T-helper 2 cell (primary cell): ENCODE measurements at places on chromosomes 16 and 17.

GRCh38 chr17:2174014-2174413 lies 119.1 kb downstream of the HIC1 start:
- no peak for DNase-seq

GRCh38 chr17:45929344-45929743 lies 35.0 kb downstream of the MAPT start:
- no peak for DNase-seq

GRCh38 chr16:66271074-66272060 lies 95.1 kb upstream of the CDH5 start:
- no peak for DNase-seq

DNA sequence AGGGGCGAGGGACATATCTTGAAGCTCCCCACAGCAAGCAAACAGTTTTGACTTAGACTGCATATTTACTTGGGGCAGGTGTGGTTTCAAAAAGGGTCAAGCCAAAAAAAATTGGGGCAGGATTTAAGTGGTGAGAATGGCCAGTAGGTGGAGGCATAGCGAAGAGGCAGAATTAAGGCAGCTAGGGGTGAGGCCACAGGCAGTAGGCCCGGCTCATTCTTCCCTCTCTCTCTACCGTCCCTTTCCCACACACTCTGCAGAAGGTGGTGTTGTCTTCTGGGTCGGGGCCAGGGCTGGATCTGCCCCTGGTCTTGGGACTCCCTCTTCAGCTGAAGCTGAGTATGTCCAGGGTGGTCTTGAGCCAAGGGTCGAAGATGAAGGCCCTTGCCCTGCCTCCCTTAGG lies 2.6 kb downstream of the SHBG start:
- no peak for DNase-seq

- no peak for DNase-seq
Observed at GRCh38 chr16:57571098-57571497, 28.7 kb downstream of the ADGRG5 start.

DNA sequence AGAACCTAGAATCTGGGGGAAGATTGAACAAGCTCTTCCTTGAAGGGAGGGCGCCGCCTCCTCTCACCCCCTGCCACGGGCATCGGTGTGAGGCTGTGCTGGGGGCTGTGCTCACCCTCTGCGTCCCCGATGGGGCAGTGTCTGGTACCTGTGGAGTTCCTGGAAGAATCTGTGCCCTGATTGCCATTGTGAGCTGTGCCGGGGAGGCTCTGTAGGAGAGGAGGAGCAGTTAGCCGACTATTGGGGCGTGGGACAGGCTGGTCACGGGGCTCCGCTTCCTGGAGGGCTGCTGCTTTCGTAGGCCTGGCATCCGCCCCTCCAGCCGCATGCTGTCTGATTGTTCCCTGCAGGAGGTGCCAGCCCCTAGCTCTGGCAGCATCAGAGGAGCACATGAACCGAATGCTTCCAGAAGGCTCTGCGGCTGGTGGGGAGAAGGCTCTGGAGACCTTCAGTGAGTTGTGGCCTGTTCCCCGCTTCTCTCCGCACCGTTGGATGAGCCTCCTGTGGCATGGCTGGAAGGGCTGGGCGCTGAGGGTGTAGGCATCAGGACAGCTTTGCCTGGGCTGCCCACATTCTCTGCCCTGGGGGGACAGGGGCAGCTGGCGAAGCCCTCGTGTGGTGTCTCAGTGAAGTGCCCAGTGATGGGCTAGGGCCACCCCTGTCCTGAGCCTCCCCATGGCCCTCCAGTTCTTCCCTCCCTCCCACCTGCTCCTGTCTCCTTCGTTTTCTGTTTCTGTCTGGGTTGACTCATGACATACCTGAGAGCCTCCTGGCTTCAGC lies 86.9 kb downstream of the SEC14L1 start:
- DNase-seq, result no peak

- DNase-seq, result no peak
Observed at GRCh38 chr16:12681653-12682052, 122.0 kb downstream of the CPPED1 start.

GRCh38 chr17:3959295-3959899 lies 4.8 kb downstream of the ATP2A3 start:
- no peak for DNase-seq

- no peak for DNase-seq
Observed at GRCh38 chr17:42087736-42088705, 10.3 kb downstream of the ZNF385C start.

- no peak for DNase-seq
Observed at GRCh38 chr17:6756425-6757031, 682 bp downstream of the XAF1 start.

DNA sequence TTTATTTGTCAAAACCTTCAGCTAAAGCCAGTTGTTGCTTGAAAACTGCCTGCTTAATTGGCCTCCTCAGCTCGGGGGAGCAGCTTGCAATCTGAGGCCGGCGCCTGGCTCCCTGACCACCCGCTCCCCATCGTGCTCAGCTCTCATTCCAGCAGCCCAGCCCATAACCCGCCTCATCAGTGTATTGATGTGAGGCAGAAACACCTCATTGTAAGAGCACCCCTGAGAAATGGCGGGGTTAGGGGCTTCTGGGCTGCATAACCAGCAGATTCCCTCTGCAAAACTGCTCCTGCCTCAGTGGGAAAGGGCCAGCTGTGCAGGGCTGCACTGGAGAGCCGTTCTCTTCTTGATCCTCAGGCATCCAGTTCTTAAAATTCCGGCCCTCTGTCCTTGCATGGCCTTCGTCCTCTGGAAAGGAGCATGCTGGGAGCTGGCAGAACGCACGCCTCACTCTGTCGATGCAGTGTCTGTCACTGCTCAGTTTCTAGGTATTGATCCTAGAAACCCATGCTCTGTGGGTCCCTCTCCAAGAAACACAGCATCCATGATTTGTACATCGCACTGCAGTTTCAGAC lies 113.8 kb upstream of the CHMP6 start:
- DNase-seq, result no peak

DNA sequence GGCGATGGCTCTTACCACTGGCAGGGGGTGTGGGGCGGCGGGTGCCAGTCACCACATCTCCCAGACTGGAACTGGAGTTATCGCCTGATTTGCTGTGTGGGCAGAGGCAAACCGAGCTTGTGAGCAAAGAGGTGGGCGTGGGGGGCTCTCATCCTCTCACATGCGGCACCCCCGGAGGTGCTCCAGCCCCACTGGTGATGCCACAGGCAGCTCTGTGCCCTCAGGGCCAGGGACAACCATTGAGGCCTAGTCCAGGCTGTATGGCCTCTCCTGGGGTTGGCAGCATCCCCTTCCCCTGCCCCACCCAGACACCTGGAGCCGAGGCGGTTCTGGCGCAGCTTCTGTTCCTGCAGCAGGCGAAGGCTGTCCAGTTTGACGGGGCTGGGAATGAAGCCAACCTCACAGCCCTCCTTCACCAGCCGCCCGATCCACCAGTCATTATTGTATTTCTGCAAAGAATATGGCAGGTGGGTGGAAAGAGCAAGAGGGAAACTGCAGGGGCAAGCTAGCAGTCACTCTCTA lies 10.9 kb downstream of the CACNB1 start:
- no peak for DNase-seq

DNA sequence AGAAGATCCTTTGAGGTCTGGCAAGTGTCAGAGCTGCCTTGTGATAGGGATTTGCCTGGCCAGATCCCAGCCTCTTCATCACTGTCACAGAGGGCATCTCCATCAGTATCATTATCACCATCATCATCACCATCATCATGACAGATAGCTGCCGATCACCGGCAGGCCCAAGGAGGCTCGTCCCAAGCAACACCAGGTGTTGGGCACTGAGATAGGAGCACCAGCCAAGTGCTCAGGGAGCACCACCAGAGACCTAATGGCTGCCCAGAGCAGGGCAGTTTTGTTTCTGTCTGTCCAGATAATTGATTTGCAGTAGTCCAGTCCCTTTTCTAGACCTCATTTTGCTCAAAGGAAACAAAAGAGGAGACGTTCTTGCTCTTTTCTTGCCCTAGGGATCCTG lies 25.0 kb downstream of the HNF1B start:
- DNase-seq, result no peak

GRCh38 chr17:59746849-59747445 lies 39.5 kb downstream of the VMP1 start:
- DNase-seq, result no peak

DNA sequence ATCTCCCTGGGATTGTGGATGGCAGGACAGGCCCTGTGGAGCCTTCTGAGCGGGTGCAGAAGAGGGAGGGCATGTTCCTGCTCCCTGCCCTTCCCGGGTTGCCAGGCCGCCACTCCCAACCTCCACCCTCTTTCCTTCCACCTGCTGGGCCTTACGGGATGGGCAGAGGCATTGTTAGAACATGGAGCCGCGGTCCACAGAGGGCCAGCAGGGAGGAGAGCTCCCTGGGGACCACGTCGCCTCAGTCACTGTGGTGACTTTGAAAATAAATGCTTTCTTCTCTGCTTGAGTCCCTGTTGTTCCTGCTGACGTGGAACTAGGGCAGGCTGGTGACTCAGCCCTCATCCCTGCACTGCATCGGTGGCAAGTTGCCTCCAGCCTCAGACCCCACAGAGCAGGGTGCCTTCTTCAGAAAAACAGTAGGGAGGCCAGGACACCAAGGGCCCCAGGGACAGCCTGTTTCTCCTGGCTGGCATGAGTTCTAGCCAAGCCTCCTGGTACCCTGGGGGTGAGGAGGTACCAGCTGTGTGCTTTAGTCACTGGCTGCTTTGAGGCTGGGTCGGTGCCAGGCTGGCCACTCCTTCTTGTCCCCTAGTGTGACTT lies 224.9 kb downstream of the SEC14L1 start:
- DNase-seq, result no peak

DNA sequence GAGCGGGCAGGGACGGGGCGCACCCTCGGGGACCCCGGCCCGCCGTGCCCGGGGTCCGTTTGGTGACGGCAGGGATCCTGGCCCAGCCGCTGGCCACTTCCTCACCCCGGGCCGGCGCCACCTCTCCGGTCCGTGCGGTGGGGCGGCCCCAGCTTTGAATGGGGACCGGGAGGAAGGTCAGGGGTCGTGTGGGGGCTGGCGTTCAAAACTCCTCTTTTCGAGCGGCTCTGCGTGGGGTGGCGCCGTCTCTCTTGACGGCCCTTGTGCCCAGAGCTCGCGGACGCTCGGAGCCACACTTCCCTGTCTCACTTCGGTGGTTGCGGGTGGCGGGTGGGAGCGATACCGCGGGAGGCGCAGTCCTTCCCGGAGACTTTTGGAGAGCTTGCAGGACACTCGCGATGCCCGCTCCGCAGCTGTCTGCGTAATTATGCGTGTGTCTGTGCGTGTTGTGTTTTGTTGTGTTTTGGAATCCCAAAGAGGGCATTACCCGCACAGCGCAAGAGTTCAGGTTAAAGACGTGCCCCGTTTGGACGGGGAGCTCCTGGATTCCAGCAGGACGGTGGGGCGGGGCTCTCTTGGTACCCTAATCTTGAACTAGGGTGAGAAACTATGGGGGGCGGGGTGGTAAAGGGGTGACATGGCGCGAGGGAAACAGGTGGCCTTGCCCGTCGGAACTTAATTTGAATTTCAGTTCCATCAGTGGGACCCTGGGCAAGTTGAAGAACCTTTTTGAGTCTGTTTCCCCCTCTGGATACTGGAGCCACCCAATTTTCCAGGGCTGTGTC lies 637 bp downstream of the PLCG2 start:
- no peak for DNase-seq

- DNase-seq, result no peak
Observed at GRCh38 chr17:17833658-17834357, 3.0 kb downstream of the SREBF1 start.

DNA sequence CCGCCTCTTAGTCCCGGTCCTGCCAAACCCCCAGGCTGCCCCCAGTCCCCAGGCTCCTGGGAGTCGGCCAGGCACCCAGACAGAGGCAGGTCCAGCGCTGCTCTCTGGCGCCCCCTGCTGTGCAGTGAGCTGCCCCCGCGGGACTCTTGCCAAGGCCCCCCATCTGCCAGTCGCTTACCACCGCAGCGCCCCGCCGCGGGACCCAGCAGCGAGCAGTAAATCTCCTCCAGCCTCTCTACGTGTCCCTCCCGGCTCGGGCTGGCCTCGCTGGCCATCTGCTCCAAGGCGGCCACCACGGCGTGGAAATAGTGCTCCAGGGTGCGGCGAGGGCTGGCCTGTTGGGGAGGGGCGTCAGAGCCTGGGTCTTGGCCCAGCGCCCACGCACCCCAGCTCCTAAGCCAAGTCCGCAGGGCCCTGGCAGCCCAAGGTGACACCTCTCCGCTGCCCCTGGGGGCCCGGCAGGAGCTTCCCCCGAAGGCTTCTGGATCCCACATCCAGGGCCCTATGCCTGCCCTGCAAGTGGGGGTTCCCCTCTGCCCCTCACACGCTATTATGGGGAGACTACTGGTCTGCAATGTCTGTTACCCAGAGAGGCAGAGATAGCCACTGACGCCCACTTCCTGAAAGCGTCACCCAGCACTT lies 33.7 kb upstream of the MFSD6L start:
- no peak for DNase-seq

DNA sequence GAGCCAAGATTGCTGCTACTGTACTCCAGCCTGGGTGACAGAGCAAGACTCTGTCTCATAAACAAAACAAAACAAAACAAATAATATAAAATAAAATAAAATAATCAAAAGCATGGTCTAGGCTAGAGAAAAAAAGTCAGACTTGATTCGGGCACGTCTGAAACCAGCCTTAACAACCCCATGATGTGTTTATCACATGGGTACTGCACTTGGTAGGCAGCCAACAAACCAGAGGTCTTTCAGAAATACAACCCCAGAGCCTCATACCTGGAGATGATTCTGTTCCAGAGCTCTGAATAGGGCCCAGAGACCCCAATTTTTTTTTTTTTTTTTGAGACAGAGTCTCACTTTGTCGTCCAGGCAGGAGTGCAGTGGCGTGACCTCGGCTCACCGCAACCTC lies 9.6 kb upstream of the HAPSTR1 start:
- no peak for DNase-seq

DNA sequence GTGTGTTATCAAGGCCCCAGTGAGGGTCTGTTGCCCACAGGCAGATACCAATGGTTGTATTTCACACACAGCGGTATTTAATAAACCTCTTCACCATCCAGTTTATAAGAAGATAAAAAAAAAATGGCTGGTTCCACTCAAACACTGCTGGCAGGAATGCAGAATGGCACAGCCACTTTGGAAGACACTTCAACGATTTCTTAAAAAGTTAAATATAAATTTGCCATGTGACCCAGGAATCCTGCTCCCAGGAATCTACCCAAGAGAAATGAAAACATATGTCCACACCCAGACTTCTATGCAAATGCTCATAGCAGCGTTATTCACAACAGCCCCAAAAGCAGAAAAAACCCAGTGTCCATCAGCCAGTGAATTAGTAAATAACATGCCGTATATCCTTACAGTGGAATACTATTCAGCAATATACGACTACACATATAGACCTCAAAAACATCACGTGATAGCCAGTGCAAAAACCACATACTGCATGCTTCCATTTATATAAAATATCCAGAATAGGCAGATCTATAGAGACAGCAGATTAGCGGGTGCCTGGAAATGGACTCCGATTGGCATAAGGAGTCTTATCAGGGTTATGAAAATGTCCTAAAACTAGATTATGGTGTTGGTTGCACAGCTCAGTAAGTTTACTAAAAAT lies 38.7 kb downstream of the XYLT1 start:
- no peak for DNase-seq

DNA sequence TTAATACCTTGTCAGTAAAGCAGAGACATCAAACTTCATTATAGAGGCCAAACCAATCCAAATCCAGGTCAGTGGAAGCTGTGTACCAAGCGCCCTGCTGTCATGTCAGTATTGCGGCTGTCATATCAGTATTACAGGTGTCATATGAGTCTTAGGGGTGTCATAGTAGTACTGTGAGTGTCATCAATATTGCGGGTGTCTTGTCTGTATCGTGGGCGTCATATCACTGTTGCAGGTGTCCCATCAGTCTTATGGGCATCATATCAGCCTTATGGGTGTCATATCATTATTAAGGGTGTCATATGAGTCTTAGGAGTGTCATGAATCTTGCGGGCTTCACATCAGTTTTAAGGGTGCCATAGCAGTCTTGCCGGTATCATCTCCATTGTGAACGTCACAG lies 6.0 kb upstream of the PRDM7 start:
- DNase-seq, result no peak

- DNase-seq, result no peak
Observed at GRCh38 chr17:4040784-4041183, 76.5 kb upstream of the ATP2A3 start.
